CD4-positive, alpha-beta T cell treated with Interleukin-15 for 4 hours (primary cell): ENCODE measurements at places on chromosomes 1 and 21.

DNA sequence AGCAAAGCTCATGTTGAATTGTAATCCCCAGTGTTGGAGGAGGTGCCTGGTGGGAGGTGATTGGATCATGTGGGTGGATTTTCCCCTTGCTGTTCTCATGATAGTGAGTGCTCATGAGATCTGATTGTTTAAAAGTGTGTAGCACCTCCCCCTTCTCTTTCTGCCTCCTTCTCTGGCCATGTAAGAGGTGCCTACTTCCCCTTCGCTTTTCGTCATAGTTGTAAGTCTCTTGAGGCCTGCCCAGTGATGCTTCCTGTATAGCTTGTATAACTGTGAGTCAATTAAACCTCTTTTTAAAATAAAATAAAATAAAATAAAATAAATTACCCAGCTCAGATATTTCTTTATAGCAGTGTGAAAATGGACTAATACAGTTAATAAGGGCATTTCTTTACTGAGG lies 1025.7 kb downstream of the PLA2G4A start:
- DNase-seq, result no peak

DNA sequence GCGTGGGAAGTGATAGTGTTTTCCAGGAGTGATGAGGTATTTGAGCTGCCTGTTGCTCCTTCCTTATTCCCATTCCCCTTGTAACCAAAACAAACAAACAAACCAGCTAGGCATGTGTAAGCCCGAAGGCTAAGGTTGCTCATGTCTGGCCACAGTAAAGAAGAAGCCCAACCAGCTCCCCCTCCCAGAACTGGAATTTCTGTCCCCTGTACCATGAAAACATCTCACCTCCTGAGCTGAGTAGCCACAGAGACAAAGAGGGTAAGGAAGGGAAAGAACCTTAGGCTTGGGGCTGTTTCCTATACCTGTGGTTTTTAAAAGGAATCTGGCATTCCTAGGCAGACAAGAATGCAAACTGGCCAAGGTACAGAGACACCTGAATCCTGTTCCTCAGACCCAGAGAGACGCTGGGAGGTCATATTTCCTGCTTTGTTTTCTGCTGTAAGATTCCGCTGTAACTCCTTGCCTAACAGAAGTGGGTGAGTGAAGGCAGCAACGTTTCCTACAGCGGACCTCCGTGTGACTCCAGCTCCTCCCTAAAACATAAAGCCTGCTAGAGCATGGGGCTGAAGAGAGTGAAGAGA lies 41.7 kb upstream of the RAB4A start:
- no peak for DNase-seq

- DNase-seq, result no peak
Measured at GRCh38 chr1:172670316-172670715, 11.4 kb downstream of the FASLG start.

- no peak for DNase-seq
Measured at GRCh38 chr1:241817956-241818612, 29.9 kb upstream of the EXO1 start.

- no peak for DNase-seq
Measured at GRCh38 chr1:53295295-53295694, 32.6 kb downstream of the LRP8 start.

DNA sequence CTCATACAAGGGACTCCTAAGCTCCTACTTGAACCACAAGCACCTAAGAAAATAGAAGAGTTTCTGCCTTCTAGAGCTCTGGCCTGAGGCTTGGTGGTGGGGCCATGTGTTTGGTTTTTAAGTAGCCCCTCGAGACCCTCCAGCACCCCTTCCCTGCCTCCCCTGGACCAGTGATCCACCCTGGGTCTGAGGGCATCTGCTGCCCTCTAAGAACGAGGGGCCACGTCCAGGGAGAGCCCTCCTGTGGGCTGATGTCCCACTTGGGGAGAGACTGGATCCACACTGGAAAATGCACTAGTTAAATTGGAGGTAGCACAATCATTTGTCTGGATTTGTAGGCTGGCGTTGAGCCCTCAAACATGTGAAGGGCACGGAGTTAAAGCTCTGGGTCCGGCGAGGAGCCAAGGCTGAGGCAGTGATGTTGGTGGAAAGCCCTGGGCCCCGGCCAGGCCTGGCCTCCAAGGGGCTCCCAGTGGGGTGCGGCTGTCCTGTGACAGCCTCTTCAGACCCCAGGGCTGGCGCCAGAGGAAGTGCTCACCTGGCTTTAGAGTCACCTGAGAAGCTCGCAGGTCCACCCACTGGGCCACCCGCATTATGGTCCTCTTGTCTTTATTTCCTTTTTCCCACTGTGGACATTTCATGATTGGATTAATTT lies 65.2 kb downstream of the SLC37A1 start:
- no peak for DNase-seq

- DNase-seq, result no peak
Measured at GRCh38 chr1:228305721-228306152, 97.9 kb downstream of the OBSCN start.

- DNase-seq, result no peak
Measured at GRCh38 chr1:64875101-64875500, 91.2 kb downstream of the JAK1 start.
